ENCODE measurements at places on chromosomes 6 and 20.

DNA sequence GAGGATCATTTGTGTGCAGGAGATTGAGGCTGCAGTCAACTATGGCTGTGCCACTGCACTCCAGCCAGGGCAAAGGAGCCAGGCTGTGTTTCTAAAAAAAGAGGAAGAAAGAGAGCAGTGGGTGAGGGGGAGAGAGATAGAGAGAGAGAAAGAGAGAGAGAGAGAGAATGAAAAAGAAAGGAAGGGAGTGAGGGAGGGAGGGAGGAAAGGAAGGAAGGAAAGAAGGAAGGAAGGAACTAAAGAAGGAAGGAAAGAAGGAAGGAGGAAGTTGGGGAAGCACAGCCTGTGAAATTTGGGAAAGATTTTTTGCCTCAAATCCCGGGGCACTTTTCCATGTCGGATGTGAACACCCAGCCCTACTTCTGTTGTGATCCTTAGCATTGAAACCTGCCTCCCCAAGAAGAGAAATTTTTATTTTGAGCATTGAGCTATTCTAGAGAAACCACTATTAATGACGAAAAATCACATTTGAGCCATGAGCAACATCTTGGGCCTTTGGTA lies 57.8 kb downstream of the FOXA2 start:
- DNase-seq: no peak

DNA sequence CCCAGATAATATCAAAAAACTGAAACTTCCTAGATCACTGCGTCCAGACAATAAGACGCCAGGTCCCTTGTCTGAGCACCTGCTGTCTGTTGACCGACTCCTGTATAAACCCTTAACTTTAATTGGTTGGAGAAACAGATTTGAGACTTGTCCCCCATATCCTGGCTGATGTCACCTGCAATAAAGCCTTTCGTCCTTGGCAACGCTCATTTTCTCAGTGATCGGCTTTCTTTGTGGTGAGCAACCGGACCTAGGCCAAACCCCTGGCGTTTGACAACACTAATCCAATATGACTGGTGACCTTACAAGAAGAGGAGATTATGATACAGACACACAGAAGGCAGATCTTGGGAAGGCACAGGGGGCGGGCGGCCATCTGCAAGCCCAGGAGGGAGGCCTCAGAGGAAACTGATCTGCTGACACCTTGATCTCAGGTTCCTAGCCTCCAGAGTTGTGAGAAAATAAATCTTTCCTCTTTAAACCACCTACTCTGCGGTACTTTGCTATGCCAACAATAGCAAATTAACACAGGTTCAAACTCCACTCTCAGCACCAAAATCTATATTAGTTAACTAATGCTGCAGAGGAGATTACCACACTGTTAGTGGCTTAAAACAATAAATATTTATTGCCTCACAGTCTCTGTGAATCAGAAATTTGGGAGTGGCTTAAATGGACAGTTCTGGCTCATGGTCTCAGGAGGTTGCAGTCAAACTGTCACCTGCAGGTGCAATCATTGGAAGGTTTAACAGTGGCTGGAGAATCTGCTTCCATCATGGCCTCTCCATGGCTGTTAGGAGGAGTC lies 178.7 kb downstream of the OTOR start:
- no peak for DNase-seq

DNA sequence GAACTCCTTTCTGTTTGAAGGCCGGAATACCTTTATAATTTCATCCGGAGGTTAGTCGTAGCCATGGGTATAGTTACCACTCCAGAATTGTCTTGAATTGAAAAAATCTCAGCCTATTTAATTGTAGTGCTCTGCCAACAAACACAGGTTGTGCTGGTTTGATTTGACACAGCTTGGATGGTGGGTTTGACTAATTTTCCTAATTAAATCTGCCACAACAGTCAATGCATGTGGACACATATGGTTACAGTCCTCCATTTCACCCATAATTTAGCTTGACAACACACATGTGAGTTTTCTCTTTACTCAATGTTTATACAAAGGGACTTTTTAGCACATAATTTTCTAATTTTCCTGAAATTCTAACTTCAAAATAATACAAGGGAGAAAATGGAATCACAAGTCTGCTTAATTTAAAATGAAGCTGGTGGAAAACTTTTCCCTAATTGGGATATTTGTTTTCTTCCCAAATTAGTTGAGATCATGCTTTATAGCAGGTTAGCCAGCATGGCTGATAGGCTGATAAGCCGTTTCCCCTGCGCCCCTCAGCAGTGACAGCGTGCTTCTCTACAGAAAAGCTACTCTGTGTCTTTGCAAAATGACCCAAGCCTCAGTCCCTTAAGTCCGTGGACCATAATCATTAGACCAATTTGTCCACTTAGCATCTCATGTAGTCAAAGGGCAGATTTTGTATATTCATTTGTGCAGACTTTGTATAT lies 463.5 kb upstream of the FLRT3 start:
- DNase-seq: no peak

DNA sequence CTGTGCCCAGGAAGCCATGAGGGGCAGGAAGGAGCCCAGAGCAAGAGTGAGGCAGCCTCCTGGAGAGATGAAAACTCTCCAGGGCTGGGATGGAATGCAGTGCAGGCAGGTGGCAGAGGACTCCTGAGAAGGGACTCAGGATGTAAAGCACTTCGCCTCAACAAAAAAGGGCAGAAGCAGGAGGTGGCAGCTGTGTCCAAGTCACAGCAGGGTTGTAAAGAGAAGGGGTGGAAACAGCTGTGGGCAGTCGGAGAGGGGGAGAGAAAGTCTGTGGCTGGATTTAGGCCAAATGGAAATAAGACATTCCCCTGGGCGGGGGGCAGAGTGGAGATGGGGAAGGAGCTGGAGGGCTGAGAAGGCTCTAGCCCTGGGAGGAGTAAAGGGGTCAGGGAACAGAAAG lies 34.9 kb downstream of the CYP21A2 start:
- DNase-seq: no peak

DNA sequence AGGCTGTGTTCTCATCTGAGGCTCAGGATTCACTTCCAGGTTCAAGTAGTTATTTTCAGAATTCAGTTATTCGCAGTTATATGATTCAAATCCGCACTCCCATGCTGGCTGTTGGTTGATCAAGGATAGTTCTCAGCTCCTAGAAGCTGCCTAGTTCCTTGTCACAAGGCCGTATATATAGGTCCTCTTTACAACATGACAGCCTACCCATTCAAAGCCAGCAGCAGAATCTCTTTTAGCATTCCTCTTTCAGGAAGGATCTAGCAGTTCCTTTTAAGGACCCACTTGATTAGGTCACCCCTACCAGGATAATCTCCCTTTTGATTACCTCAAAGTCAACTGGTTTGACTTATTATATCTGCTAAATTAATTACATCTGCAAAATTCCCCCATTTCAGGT lies 23.8 kb upstream of the LAMP5 start:
- DNase-seq: no peak

DNA sequence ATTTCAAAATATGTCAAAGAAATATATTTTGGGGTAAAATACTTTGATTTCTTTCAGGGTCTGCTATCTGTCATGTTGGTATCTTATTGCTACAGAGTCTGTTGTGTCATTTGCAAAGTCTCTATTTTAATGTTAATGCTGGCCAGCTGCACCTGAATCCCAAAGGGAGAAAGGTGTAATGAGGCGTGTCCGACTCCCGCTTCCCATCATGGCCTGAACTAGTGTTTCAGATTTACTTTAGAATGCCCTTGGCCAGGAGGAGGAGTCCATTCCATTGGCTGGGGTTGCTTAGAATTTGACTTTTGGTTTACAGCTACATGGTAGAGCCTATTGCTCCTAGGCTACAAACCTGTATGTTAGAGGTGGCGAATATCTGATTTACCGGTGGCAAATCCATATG lies 69.3 kb downstream of the FAM50B start:
- no peak for DNase-seq

GRCh38 chr20:63037669-63038268 lies 31.0 kb upstream of the BHLHE23 start:
- DNase-seq: no peak

DNA sequence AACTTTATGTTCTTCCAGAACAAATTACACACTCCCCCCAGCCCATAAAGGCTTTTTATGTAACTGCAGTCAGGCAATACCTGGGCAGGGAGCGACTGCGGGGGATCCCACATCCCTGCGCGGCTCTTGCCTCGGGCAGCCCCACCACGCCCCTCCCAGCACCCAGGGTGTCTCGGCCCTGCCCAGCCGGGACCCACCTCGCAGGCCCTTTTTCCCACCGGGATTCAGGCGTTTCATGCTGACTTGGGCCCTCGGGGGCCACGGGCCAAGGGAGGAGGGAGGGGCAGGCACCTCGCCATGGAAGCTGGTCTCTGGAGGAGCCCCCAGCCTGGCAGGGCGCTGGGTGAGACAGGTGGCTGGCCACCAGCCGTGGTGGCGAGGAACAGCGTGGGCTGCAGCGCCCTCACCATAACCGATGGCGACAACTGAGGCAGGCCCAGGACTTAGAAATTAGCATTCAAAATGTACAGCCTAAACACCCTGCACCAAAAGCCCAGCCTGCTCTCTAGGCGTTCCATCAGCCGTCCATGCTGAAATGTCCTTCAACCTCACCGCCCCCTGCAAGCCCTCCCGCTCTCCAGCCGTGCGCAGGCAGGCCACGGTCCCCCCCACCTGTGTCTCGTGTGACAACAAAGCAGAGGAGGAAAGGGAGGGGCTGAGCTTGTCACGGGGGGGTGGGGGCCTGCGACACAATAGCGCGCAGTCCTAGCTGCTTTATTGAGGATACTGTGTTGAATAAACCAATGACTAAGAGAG lies 15.1 kb upstream of the FOXC1 start:
- DNase-seq: no peak

GRCh38 chr6:44211284-44211683 lies 5.4 kb upstream of the MYMX start:
- no peak for DNase-seq

GRCh38 chr6:34094474-34095135 lies 51.3 kb downstream of the GRM4 start:
- no peak for DNase-seq

GRCh38 chr20:32364554-32365208 lies 6.5 kb downstream of the ASXL1 start:
- DNase-seq: no peak

- no peak for DNase-seq
Measured at GRCh38 chr6:168737481-168737880, 296.5 kb downstream of the SMOC2 start.

GRCh38 chr20:16612706-16613105 lies 39.5 kb upstream of the KIF16B start:
- no peak for DNase-seq

DNA sequence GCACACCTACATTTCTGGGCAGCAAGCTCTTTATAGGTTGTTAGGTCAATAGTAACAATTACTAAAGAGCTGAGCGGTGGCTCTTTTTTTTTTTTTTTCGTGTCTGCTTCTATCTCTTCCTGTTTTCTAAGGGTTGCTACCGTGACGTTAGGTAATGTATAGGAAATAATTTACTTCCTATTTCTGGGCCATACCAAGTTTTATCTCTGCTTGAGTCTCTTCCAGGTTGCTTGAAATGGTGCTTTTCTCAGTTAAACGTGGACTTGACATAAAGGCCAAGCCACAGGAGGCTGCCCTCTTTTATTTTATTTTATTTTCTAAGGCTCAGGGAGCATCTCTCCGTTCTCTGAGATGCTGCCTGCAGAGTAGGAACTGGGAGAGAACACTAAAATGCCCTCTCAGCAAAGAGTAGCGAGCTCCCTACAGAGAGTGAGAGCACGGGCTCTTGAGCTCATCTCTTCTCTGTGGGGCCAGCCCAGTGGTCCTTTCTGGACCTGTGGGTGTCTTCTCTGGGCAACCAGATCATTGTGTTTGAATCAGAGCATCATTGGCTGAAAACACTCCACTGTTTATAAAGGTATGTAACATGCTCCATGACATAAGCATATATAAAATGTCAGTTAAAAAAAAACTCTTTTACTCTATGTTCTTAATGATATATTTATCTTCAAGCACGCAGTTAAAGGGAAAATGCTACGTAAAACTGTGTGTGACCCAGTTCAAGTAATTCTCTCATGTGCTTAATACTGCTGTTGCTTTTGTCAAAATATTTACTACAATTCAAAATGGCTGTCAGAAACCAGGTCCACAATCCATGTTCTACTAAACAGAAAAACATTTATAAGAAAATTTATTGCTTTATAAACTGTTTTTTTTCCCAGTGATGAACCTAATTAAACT lies at the start of gene ZNF831:
TSS of gene ZNF831 (plus strand) at position 191 of the 900 bp plus-strand sequence. CDS start 27,199 bp downstream, outside the sequence.
- DNase-seq: no peak

GRCh38 chr6:63447134-63447533 lies 125.1 kb upstream of the LOC128125822 start:
- DNase-seq: no peak

DNA sequence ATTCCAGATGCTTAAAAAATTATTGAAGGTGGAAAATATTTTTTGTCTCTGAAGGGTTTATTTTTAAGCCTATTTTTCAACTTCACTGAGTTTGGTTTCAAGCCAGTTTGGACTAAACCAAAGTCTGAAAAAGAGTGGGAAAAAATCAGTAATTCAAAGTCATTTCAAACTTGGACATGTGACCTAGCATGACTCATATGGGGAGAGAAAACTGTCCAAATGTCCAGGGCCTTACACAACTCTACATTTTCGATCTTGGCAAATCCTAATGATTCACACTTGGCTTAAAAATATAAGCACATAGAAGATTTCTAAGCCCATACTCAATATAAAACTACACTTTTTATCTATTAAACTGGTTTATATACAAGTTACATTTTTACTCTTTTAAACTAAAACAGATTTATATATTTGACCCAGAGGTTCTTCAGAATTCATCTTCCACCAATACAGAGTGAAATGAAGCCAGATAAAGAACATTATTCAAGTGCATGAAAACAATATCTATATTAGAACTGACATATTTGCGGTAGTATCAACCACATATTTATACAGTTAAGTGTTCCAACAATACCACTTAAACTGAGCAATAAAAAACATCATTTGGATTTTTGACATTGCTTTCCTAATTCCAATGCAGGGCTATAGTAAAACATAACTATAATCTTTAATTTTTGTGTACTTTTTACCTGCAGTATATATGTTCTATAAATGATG lies 110.3 kb upstream of the TCF21 start:
- no peak for DNase-seq

GRCh38 chr6:77072694-77073409 lies 390.4 kb downstream of the HTR1B start:
- DNase-seq: no peak

GRCh38 chr20:41050361-41051008 lies 21.9 kb downstream of the TOP1 start:
- no peak for DNase-seq

DNA sequence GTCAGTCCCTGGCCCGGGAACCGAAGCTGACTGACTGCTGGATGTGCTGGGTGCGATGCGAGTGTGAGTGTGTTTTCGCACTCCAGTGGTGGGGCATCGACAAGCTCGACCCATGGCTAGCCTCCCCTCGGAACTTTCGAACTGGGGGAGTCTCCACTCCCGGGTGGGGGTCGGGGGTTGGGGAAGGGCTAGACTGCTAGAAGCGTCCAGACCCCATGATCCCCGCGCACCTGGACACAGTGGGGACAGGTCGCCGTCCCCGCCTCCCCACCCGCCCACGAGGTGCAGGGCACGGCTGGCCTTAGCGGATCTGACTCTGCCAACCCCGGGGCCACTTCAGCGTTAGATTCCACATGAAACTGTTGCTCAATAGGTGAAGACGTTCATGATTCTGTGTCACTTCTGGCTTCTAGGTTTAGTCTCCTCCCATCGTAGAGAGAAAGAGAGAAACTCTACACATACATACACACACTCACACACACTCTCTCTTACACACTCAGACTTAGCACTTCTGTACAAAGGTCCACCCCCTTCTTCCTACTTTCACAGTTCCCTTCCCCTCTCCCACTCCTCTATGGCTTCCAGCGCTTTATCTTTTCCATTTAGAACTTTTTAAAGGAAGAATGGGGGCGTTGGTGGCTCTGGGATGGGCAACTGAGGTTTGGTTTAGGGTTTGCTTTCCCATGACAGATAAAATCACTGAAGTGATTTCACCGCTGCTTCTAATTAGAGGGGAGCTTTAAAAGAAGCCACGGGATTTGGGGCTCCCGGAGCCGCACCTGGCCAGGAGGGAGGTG lies 5.1 kb upstream of the TFAP2A start:
- DNase-seq: no peak

All from tibial artery (tissue), 4 donors.